ENCODE measurements at places on chromosomes 5 and 9.

- DNase-seq = no peak
These were observed 30.8 kb downstream of the OR1J1 start for GRCh38 chr9:122446819-122447484.

DNA sequence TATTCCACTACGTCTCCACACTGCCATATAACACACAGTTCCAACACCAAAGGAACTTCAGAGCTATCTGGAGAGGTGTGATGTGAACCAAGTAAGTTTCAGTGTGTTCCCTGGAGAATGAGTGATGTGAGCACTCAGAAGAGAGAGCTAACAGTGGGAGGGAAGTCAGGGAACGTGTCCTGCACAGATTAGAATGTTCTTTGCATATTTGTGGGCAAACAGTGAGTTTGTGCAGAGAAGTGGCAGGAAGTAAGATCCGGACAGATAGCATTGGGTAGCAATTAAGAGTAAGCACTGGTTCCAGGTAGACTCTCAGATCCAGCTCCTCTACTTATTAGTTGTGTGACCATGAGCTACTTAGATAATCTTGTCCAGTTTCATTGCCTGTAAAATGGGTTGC is 206.4 kb downstream of the PDZD2 start:
- DNase-seq = no peak

- no peak for DNase-seq
These were observed 63.2 kb downstream of the ERCC6L2 start for GRCh38 chr9:95938724-95939123.

DNA sequence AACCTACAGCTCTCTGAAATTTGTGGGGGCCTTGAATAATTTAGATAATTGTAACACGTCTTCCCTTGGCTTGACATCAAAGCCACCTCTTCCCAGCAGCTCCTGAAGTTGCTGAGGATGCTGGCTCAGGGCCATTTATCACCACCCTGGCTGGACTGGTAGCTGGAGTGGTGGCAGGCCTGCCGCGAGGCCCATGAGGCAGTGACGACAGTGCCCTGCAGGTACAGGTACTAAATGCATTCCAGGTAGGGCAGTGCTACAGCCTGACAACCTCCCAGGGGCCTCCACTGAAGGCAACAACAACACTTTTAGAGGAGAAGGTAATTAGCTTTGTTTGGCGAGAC is 270.2 kb upstream of the KLF4 start:
- no peak for DNase-seq

GRCh38 chr9:114401344-114401743 is 13.6 kb upstream of the AKNA start:
- DNase-seq = no peak

DNA sequence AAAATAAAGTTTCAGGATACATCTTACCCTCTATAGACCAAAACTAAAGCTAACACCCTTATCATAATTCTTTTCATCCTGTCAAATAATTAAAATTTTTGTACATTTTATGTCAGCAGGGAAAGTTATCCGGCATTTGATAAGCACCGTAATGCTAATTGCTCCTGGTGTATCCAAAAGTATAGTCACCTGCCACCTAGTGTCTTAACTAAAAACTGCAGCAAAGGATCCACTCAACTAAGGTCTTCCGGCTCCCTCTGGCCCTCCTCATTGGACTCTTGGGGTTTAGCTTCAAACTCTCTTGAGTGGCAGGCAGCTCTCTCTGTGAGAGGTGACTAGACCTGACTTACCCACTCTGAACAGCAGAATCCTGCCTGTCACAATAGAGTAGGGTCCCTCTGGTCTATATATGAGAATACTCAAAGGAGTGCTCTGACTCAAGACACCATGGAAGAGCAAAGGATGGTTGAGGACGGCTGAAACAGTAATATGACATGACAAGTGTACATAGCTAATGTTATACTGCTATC is 60.4 kb upstream of the CAST start:
- DNase-seq = no peak

DNA sequence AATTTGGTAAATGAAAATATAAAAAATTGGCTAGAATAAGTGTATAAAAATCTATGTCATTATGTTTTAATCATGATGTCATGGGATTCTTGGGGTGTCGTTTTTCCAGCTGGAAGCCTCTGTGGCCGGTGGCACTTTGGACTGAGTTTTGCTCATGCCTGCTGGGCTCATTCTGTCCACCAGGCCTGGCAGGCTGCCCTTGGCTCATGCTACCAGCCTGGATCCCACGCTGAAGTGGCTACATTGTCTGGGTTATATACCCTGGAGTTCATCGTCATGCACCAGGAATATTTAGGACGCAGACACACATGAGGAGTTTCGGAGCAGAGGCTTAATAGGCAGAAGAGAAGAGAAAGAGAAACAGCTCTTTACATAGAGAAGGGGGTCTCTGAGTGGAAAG is 1913.7 kb upstream of the WWC1 start:
- no peak for DNase-seq

DNA sequence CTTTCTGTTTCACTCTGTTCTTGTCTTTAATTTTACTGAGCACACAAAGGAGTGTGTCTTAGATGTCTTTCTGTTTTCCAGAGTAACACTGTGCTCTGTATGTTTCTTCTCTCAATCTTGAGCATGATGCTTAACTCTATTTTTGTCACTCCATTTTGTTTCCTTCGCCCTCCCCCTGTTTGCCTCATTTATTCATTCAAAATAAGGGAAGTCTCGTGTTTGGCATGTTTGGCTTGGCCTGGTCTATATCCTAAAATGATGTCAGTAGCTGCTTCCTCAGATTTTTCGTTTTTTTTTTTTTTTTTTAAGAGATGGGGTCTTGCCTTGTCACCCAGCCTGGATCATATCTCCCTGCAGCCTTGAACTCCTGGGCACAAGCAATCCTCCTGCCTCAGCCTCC is 22.0 kb downstream of the ZNF618 start:
- DNase-seq = no peak

GRCh38 chr5:91311697-91312501 is 71.2 kb downstream of the ARRDC3 start:
- DNase-seq = no peak

GRCh38 chr5:28954074-28954473 is 1915.7 kb upstream of the CDH9 start:
- no peak for DNase-seq

DNA sequence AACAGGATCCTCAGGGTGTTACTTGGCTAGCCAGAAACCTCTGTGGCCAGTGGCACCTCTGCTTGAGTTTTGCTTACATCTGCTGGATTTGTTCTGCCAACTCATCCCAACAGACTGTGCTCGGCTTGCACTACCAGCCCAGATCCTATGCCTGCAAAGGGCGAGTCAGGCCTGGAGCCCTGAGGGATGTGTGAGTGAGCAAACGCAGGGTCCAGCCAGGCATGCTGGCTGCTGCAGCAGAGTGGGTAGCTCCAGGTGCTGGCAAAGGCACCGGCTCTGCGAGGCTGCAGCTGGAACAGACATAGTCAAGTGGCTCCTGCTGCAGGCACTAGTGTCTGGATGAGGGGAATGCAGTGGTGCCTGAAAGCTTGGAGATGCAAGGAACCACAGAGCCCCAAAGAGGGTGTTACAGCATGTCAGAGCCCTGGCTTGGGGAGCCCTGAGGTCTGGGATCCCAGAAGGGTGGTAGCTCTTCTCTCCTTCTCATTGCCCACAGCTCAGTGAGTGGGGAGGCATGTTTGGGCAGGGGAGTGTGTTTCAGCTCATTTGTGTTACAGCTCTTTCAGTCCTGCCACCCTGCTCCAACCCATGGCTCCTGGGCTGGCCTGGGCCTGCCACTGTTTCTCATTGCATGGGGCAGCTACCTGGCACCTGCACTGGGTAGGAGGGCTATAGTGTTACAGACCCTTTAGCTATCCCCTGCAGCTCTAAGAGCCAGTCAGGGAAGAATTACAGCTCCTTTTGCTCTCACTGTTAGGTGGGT is 332.6 kb downstream of the TAF11L14 start:
- no peak for DNase-seq

GRCh38 chr5:1039706-1040260 is 31.2 kb downstream of the NKD2 start:
- DNase-seq = no peak

GRCh38 chr5:174827558-174827957 is 103.2 kb downstream of the MSX2 start:
- DNase-seq = no peak

- DNase-seq = no peak
These were observed 278.1 kb upstream of the CD180 start for GRCh38 chr5:67474597-67475238.

GRCh38 chr5:76099756-76100155 is 16.6 kb downstream of the SV2C start:
- DNase-seq = no peak

DNA sequence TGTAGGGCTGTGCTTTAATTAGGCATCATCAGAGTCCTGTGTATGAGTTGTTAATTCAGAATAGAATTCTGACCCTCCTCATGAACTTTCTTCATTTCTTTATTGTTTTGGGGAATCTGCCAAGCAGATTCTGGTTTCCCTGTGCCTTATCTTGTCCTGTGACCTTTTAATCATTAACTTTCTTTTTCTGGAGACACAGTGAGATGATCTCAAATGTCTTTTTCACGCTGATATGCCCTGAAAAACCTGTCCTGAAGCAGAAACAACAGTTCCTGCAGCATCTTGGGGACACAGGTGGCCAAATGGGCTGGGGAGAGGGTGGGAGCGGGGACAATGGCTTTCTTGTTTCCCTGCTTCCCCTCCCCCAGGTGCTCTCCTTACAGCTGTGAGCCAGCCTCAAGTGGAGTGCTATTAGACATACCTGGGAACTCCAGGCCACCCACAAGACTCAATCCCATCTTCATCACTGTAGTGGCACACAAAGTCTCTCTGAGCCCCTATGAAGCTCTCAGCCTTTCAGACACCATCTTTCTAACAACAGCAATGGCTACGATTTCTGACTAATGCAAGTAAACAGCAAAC is 213.8 kb downstream of the ATP10B start:
- no peak for DNase-seq

DNA sequence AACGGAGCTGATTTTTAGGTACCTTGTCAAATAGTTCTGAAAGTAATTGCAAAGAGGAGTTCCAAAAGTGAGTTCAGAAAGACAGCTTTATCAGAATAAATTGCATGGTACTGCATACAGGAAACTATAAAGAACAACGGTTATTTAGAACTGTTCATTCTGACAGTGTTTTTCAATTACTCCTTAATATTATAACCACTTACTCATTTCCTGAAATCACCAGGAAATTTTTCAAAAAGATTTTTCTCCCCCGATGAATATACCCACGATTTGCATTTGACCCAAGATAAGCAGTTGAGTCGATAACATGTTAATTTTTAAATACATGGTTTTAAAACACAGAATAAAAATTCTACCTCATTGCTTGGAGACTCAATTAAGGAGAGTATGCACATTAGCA is 9.4 kb downstream of the DOCK8 start:
- no peak for DNase-seq

GRCh38 chr5:140027807-140028206 is 15.3 kb downstream of the NRG2 start:
- no peak for DNase-seq

- no peak for DNase-seq
These were observed 44.6 kb downstream of the PIP5K1B start for GRCh38 chr9:68749579-68750159.

- peak; percentile 94 for DNase-seq
These were observed at the start of gene MAP1B for GRCh38 chr5:72107131-72107900. MAP1B (plus strand) TSS chr5:72107475; CDS start chr5:72107532, 57 bp downstream.

GRCh38 chr5:73666891-73667290 is 40.9 kb downstream of the ARHGEF28 start:
- no peak for DNase-seq

- DNase-seq = no peak
These were observed 428.3 kb upstream of the CDH6 start for GRCh38 chr5:30765227-30765626.

DNA sequence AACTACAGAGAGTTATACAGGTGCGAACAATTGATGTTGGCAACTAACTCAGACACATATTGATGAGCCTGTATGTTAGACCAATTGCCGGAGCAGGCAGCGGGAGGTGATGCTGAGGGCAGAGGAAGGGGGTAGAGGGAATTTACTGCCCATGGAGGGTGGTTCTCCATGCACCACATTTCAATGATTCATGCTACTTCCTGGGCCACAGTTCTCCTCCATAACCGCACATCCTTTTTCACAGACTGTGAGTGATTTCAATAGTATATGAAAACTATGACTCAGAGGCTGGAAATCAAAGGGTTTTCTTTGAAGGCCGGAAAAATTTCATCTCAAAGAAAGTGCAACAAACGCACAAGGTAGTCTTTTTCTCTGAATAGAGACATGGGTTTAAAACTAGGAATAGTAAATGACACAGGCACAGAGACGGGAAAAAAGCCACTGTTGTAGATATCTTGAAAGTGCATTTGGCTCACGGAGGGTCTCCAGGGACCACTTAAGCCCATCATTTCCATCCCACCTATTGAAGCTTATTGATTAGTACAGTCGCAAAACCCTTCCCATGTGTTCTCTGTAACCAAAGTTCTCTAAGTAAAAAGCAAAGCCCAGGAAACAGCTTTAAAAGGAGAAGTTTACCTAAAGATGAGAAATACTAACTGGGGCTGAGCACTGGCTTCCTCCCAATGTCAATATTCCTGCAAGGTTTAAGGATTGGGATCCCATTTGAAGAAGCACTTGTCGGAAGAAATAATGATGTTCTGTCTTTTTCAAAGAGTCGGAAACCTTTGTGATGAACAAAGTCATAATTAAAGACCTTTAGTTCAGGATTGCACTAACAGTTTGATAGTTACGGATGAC is 28.0 kb upstream of the ADAM19 start:
- peak; percentile 47 for DNase-seq

DNA sequence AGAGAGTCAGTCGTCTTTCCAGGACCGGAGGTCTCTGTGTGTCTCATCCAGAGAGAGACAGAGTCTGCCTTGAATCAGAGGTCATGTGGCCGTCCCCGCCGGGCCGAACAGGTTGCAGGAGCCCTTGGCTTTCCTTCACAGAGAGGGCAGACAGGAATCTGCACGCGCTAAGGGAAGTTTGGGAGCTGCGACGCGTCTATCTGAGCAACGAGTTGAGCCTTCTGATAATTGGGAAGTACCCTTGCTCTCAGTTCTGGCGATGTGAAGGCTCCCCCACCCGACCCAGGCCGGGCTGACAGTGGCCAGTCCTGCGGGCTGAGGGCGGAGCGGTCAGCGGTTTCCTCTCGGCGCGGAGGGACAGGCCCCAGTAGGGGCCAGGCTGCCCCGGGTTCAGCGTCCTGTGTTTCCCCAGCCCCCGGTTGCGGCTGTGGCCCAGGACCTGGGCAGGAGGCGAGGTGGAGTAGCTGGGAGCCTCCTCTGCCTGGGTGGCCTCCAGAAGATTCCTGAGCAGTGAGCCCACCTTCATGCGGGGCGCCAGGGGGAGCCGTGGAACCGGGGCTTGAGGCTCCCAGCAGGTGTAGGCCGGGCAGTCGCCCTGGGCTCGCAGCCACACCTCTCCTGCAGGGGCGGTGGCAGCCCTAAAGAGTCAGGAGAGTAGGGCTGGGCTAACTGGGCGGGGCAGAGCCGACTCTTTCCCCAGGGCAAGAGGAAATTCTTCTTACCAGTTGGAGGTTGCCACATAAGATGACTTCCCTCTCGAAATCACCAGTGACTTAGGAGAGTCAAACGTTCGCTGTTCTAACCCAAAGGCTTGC is 13.9 kb downstream of the NR2F1 start:
- peak; percentile 25 for DNase-seq

DNA sequence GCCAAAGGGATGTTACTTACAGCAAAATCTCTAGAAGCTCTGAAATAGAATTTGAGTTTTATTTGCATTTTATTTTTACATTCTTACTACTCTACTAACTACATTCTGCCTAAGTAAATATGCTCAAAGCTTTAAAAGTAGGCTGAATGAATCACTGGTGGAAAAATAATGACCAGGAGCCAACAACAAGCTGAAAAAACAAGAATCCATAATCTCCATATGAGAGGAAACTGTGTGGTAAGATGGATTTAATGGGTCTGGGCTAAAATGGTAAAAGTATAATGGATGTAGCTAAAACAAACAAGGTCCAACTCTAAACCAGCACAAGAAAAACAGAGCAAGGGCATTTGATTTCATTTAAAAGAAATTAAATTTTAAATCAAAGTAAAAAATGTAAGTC is 525.8 kb upstream of the FTMT start:
- no peak for DNase-seq

All from glutamatergic neuron (in vitro differentiated cells).